Dermis microvascular lymphatic vessel endothelial cell (primary cell): ENCODE measurements at places on chromosomes 3 and 15. TPM values are rescaled to one million over a fixed set of nuclear protein-coding genes. Genes with fewer than 3 reads are reported as not detected.

- peak; percentile 7 for DNase-seq
Observed at GRCh38 chr3:167406876-167407492, 26.9 kb upstream of the ZBBX start.

- peak; percentile 35 for DNase-seq
Observed at GRCh38 chr15:85793641-85794597, 806 bp downstream of the KLHL25 start.

WDR49 gene
- 0.13 TPM in 2 replicates for total RNA-seq

GRCh38 chr3:118778201-118778600 lies 256.4 kb downstream of the IGSF11 start:
- DNase-seq = no peak

GRCh38 chr3:105906836-105907235 lies 38.0 kb upstream of the CBLB start:
- peak; percentile 100 for DNase-seq

GRCh38 chr3:161548301-161548700 lies 51.7 kb downstream of the OTOL1 start:
- no peak for DNase-seq

CCR1 gene
- total RNA-seq = not detected in 2 replicates

- no peak for DNase-seq
Observed at GRCh38 chr3:31227131-31227562, 305.6 kb upstream of the STT3B start.

DNA sequence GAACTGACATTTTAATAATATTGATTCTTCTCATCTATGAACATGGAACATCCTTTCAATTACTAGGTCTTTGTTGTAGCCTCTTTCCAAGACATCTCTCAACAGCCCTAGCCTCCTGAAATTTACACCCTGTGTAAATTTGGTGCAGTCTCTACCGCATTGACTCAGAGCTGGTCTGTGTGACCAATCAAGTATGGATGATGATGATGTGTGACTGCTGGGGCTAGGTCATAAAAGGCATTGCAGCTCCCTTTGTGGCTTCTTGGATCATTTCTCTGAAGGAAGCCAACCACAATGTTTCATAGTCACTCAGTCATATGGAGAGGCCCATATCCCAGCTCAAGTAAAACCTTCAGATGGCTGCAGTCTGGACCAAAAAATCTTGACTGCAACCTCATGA lies 62.1 kb upstream of the FAM3D start:
- DNase-seq = no peak

CILP gene
- under 0.01 TPM in 1 of 2 replicates, not detected in the other for total RNA-seq

RPS27L gene
- 245 and 318 TPM in 2 replicates for total RNA-seq

GRCh38 chr15:65389226-65389625 lies 11.4 kb upstream of the IGDCC3 start:
- DNase-seq = no peak

GRCh38 chr3:50270422-50271224 lies 1.7 kb downstream of the SEMA3B start:
- DNase-seq = no peak

GRCh38 chr3:20510396-20510795 lies 324.4 kb upstream of the SGO1 start:
- DNase-seq = no peak

GRCh38 chr3:129616291-129616690 lies 9.8 kb upstream of the PLXND1 start:
- no peak for DNase-seq

DNA sequence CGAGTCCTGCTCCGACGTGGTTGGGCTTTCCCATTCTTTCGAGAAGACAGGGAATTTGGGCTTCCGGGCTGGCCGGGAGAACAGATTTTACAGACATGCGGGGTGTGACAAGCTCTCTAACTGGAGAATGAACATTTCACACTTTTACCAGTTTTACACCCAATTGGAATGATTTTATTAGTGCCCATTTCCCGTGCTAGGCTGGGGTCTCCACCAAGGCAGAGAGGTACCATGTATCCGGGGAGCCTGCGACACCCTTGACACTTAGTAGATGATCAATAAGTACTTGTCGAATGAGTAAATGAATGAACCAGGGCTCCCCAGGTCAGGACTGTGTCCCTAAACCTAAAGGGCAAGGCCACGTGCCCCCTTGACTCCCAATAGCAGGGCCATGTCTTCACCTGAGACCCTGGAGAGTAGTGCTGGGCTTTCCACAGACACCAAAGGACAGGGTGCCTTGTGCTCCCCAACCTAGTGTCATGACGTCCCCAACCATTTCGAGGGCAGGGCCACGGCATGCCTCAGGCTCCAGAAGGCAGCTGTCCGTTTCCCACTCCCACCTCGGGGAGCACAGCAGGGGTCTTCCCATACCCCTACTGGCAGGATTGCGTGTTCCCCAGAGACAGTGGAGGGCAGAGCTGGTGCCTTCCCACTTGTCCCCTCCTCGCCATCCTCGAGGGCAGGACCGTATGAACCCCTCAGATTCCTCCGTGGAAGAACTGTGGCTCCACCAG lies 679 bp upstream of the MYD88 start:
- peak; percentile 9 for DNase-seq
